ENCODE measurements at places on chromosomes 4 and X. TPM values are rescaled to one million over a fixed set of nuclear protein-coding genes. Genes with fewer than 3 reads are reported as not detected.

DNA sequence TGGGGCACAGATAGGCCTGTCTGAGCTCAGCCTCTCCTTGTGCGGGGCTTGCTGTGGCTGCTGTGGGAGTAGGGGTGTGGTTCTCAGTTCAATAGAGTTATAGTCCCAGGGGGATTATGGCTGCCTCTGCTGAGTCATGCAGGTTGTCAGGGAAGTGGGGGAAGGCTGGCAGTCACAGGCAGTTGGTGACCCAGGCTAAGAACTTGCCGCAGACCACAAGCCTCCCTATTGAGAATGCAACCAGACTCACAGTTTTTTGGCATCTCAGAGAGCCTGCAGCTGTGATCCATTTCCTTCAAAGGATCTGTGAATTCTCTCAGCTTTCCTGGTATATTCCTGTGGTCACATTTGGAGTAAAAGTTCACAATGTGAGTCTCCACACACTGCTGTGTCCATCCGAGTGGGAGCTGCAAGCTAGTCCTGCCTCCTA is 364.9 kb downstream of the ZNF674 start:
- DNase-seq: no peak

- DNase-seq: no peak
Observed at GRCh38 chrX:113644426-113644825, 803.8 kb upstream of the AMOT start.

- DNase-seq: no peak
Observed at GRCh38 chr4:92254767-92255442, 48.9 kb upstream of the GRID2 start.

DNA sequence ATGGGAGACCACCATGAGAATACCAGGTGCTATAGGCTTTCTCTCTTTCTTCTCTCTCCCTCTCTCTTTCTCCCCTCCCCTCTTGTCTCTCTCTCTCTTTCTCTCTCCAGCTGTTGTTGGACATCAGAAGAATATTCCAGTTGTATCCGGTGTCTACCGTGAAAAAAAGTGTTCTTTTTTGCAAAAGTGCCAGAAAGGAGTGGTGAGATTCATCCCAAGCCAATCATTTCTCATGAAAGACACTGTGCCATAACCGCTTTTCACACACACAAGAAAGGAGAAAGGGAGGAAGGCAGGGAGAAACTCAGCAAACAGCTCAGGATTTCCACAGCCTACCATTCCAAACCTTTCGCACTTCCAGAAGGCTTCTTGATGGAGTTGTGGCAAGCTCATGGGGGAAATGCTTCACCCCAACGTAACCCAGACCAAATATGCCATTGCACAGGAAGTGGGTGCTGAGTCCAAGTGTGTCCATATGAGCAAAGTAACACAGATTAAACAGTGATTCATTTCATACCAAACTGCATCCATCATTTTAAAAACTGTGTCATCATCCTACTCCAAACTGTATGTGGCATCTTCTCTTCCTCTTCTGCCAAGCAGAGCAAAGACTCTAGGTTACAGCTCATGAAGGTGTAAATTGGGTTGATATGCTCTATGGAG is 224.0 kb downstream of the APBB2 start:
- DNase-seq: no peak

GRCh38 chr4:159250751-159251325 is 148.0 kb downstream of the RAPGEF2 start:
- no peak for DNase-seq

DNA sequence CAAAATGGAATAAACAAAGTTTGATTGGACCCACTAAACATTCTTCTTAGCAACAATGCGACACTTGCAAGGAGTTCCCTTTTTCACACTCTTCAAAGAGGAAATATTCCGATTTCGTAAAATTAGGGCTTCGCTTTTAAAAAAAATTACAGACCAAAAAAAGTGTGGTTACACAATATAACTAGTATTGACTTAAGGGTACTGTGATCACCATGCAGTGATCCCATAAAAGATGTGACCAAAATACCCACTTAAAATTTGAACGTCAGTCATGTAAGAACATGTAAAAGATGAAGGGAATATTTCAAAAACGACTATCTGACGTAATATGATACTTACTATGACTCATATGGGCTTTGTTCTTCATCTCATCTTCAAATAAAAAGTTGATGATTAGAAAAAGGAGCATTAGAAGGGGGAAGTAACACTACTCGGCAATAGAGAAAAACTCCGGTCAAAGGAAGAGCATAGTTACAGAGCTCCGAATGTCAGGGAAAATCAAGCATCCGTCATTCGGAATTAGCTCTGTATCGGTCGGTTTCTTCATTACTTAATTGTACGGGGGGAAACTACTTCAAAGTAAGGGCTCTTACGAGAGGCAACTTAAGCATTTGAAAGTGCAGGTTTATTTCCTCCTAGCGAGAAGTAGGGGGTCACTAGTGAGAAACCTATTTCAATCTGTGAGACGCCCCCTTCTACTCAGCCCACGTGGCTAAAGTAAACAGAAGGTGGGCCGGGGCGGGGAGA is 1.3 kb upstream of the TET2 start:
- DNase-seq: no peak

- DNase-seq: no peak
Observed at GRCh38 chrX:76253432-76253831, 80.6 kb downstream of the PBDC1 start.

GRCh38 chr4:113809311-113809710 is 47.8 kb upstream of the CAMK2D start:
- DNase-seq: no peak

- no peak for DNase-seq
Observed at GRCh38 chrX:109830704-109831206, 97.7 kb upstream of the ACSL4 start.

- peak; percentile 51 for DNase-seq
Observed at GRCh38 chr4:10077483-10078335, 38.9 kb downstream of the WDR1 start.

GRCh38 chr4:73446336-73446938 is 10.4 kb downstream of the AFP start:
- no peak for DNase-seq

HELT gene
- not detected for total RNA-seq

SLITRK4 gene
- 2.5 TPM for total RNA-seq

UGT2B10 gene
- not detected for total RNA-seq

BBS12 gene
- 15.2 TPM for total RNA-seq

PDLIM3 gene
- total RNA-seq: 175 TPM

TMPRSS11D gene
- total RNA-seq: not detected

All from breast epithelium (tissue), 4 donors.